ENCODE measurements at places on chromosomes 3 and 15.

GRCh38 chr3:141362736-141363135 lies 5.6 kb upstream of the ZBTB38 start:
- no peak for DNase-seq

GRCh38 chr15:80367094-80367493 lies 37.1 kb upstream of the ARNT2 start:
- no peak for DNase-seq

DNA sequence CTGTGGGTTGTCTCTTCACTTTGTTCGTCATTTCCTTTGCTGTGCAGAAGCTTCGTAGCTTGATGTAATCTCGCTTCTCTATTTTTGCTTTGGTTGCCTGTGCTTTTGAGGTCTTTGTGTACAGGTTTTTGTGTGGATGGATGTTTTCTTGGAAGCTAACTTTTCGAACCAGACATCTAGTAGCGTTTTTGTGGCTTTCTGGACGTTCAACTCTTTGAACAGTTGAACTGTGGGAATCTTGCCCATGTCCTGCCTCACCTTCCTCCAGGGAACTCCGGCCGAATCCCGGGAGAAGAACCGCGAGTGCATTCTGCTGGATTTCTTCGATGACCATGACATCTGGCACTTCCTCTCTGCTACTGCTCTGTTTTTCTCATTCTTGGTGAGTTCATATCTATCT lies 70.6 kb downstream of the USF3 start:
- DNase-seq, result no peak

GRCh38 chr3:134249935-134250716 lies 533 bp downstream of the RYK start:
- peak; percentile 56 for DNase-seq

GRCh38 chr3:38645076-38645475 lies 4.4 kb downstream of the SCN5A start:
- DNase-seq, result no peak

GRCh38 chr3:198027045-198027798 lies 67.2 kb downstream of the LMLN start:
- DNase-seq, result no peak

Data from COR-L47 (cell line).